ENCODE measurements at places on chromosomes 7 and 10.

GRCh38 chr10:61179771-61180170, 235.8 kb upstream of the RHOBTB1 start:
- DNase-seq = no peak

- no peak for DNase-seq
These were observed 375.8 kb upstream of the NFE2L3 start for GRCh38 chr7:25775999-25776743.

DNA sequence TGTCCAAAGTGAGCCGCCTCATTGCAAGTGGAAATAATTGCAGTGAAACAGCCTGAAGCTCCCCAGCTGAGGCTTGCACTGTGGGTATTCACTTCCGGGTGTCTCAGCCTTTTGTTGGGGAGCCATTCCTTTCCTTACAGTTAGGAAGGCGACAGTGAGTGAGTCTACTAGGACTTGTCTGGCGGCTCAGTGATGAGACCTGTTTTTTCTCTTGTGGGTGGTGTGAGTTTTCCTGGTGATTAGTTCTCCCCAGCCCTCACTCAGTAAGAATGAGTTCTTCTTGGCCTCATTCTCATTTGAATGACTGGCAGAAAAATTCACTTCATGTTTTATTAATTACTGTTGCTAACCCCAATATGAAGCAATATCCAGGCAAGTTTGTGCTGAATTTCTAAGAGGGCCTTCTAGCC, 2.6 kb downstream of the PGAM1 start:
- no peak for DNase-seq

- DNase-seq = no peak
These were observed 76.2 kb upstream of the TMEM168 start for GRCh38 chr7:112866424-112866823.

DNA sequence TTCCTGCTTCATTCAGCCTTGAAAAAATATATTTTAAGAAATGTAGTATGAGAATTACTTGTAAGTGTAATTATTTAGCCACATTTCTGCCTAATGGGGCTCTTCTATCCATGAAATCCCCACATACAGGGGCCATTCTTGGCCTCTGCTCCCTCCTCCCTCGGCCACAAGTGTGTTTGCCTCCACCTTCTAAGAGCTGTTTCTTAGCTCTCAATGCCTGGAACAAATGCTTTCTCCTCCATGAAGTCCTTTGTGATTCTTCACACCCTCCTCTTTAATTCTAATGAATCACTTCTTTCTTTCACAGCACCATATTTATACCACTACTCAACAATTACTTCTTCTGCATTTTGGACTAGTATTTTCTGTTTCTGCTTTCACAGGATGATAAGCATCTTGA, 88.8 kb upstream of the BET1 start:
- no peak for DNase-seq

DNA sequence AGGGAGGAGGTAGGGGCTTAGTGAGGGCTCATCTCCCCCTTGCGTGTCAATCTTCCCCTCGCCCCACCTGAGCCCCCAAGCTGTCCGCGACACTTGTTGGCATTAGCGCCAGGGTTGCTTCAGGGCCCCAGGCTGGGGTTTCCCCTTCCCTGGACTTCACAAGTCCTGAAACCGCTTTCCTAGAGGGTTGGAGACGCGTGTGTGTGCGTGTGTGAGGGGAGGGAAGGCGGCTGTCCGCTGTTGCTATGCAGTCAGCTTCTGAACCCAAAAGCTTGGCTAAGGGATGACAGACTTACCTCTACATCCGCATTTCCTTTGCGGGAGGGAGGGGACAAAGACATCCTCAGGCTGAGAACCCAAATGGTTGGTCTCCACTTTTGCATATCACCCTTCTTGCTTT, 803 bp downstream of the GOLGA7B start:
- no peak for DNase-seq

Data from BE2C (cell line).